ENCODE measurements at places on chromosomes 7 and 10. TPM values are rescaled to one million over a fixed set of nuclear protein-coding genes. Genes with fewer than 3 reads are reported as not detected.

The KLF14 gene
- polyA plus RNA-seq: not detected

The FAM25G gene
- polyA plus RNA-seq: not detected

The GPR26 gene
- not detected for polyA plus RNA-seq

The GIMAP6 gene
- polyA plus RNA-seq: 236 TPM

The GARIN1A gene
- not detected for polyA plus RNA-seq

The ZCCHC24 gene
- polyA plus RNA-seq: 0.76 TPM

The NUDT13 gene
- 0.72 TPM for polyA plus RNA-seq

The AGR2 gene
- polyA plus RNA-seq: not detected

The MLLT10 gene
- polyA plus RNA-seq: 7.9 TPM

The WBP1L gene
- polyA plus RNA-seq: 28.2 TPM

The MYOZ1 gene
- not detected for polyA plus RNA-seq

The GSTO2 gene
- polyA plus RNA-seq: 0.74 TPM

The ADRA2A gene
- polyA plus RNA-seq: not detected

Data from CD4-positive, CD25-positive, alpha-beta regulatory T cell (primary cell).